ENCODE measurements at places on chromosomes 5 and 9.

DNA sequence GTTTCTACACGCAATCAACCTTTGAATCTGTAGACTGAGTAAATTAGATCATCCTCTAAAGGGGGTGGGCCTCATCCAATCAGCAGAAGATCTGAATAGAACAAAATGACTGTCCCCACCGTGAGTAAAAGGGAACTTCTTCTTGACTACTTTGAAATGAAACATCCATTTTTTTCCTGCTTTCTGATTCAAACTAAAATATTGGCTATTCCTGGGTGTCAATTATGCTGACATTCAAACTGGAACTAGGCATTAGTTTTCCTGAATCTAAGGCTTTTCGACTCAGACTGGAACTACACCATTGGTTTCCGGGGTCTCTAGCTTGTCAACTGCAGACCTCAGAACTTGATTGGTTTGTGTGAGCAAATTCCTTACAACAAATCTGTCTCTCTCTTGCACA, 772.2 kb upstream of the CDH10 start:
- no peak for DNase-seq

DNA sequence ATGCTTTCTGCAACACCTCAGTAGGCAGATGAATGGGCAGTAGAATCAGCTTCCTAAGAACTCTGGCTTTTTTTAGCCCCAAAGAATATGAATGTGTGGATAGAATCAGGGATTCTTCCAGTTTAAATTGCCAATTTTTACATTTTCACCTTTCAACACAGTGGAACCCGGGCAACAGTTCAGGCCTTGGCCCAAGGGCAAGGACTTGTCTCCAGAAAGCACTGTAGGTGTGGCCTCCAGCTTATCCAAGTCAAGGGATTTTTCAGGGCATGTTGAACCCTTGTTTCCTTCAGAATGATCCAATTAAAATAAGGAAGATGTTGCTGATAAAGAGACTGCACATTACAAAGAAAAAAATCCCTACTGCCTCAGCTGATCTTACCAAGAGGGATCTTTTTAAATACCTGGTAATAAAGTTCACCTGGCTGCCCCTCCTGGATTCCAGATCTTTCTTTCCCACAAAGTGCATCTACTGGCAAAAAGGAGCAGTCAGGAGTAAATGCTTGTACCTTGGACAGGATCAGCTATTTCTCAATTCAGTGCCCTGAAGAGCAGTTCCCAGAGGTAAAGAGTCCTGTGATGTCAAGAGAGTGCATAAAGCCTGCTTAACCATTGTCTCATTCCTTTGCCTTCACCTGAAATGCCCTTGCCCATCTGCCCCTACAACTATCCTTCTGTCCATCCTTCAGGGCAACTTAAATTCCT, 80.1 kb upstream of the PLPP6 start:
- no peak for DNase-seq

DNA sequence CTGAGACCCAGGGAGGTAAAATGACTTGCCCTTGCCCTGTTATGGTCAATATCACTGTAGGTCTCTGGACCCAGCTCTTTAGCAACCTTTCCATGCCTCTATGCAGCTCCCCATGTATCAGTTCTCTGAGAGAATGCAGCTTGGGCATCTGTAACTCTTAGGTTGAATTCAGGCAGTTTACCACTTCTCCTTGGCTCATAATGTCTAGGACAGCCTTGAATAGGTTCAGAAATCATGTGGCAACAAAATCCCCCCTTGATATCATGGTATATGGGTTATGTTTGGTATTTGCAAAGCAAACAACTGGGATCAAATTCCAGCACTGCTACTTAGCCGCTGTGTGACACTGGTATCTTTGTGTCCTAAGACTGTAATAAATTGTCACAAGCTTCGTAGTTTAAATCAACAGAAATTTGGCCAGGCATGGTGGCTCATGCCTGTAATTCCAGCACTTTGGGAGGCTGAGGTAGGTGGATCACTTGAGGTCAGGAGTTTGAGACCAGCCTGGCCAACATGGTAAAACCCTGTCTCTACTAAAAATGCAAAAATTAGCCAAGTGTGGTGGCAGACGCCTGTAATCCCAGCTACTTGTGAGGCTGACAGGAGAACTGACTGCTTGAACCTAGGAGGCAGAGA, 10.7 kb upstream of the SUB1 start:
- no peak for DNase-seq

DNA sequence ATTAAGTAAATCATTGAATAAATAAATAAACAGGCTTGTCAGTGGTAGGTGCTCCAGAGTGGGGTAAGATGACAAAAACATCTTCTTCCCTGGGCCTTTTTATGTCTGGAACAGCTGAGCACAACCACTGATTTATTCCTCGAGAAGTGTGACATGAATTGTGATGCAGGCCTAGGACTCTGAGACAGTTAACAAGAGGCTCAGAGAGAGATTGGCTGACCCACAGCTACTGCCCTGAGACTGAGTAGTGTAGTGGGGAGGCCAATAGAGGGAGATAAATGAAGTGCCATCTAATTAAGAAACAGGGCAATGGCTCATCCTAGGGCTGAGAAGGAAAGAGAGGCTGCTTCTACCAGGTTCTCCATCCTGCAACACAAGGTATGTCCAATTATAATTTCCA, 369.3 kb upstream of the TRPC7 start:
- DNase-seq = no peak

- DNase-seq = no peak
Observed at GRCh38 chr9:132698989-132699388, 28.7 kb downstream of the GTF3C4 start.

DNA sequence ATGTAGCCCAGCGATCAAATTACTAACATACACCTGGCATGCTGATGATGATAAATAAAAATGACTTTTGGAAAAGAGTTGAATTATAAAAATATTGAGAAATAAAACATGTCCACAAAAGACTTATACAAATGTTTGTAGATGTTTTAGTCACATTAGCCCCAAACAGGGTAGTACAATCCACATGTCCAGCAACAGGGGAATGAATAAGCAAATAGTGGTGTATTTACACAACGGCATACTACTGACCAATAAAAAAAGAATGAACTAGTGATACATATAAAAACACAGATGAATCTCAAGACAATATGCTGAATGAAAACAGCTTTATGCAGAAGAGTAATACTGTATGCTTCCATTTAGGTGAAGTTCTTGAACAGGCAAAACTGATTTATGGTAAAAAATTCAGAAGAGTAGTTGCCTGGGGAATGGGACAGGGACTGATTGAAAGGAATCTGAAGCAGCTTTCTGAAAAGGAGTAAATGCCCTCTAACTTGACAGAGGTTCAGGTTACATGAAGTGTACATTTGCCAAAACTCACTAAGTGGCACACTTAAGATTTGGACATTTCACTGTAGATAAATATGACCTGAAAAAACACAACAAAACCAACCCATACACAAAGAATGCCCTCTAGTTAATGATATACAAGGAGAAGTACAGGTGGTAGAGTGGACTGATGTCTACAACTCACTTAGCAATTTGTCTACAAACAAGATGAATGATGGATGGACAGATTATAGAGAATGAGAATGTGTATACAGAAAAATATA, 35.4 kb downstream of the ACTL7A start:
- DNase-seq = no peak

DNA sequence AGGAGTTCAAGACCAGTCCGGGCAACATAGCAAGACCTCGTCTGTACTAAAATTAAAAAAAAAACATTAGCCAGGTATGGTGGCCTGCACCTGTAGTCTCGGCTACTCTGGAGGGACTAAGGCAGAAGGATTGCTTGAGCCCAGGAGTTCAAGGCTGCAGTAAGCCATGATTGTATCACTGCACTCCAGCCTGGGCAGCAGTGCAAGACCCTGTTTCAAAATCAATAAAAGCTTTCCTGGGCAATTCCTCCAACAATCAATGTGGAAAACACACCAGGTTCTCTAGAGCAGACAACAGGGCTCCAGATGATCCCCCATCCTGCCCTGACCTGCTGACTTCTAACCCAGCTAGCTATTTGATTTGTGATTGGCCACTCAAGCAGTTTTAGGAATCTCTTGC, 1.2 kb downstream of the AK8 start:
- DNase-seq = no peak

GRCh38 chr9:135463140-135463539, 16.4 kb upstream of the PPP1R26 start:
- no peak for DNase-seq

DNA sequence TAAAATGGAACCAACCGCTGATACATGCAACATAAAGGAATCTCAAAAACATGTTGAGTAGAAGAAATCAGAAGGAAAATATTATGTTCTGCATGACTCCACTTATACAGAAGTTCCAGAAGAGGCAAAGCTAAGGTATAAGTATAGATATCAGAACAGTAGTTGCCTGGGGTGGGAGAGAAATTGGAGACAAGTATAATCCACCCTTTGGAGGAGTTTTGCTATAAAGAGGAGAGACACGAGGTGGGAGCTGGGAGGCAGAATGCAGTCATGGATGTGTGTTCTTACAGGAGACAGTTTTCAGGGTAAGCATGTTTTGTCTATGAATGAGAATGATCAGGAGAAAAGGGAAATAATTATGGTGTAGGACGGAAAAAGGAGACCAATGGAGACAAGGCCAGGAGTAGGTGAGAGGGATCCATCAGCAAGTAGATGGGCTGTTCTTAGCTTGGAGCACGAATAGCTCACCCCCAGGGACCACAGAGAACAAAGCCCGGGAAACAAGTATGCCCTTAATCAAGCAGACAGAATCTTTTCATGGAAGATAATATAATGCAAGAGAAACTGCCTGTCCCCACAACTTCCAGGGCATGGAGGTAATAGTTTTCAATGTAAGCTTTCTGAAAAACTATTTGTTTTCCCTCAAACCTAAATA, 72.2 kb downstream of the MED27 start:
- no peak for DNase-seq

- no peak for DNase-seq
Observed at GRCh38 chr9:1207686-1208085, 157.5 kb downstream of the DMRT2 start.

DNA sequence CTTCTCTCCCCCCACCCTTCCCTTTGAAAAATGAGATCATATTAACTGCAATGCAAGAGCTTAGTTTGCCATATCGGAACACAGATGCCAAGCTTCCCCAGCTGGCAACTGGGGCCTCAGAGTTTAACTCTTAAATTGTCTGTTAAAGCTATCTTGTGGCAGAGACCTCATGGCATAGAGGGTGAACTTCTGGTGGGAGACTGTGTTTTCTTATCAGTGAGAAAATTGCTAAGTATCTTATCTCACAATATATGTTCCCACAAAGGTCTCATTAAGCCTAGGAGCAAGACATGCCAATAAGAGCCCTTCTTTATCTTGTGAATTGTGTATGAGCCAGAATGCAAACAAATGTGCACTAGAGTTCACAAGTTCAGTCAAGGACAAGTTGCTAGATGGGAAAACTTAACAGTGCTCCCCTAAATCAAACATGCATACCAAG, 12.3 kb downstream of the NFIB start:
- no peak for DNase-seq

GRCh38 chr9:73649552-73649951, 497.9 kb downstream of the ANXA1 start:
- no peak for DNase-seq

DNA sequence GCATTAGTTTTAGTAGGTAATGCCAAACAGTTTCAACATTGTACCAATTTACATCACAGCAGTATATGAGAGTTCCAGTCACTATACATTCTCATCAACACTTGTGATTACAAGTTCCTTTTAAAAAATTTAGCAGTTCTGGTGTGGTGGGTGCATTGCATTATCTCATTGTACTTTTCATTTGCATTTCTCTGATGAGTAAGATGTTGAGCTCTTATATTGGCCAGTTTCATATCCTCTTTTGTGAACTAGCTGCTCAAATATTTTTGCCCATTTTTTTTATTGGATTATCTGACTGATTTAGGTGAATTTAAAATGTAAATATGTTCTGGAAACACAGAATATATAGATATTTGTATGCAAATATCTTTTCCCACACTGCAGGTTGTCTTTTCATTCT, 160.9 kb upstream of the NR3C1 start:
- DNase-seq = no peak

GRCh38 chr5:161373345-161373707, 173.2 kb downstream of the GABRB2 start:
- DNase-seq = no peak
